ENCODE measurements at places on chromosomes 2 and 18.

DNA sequence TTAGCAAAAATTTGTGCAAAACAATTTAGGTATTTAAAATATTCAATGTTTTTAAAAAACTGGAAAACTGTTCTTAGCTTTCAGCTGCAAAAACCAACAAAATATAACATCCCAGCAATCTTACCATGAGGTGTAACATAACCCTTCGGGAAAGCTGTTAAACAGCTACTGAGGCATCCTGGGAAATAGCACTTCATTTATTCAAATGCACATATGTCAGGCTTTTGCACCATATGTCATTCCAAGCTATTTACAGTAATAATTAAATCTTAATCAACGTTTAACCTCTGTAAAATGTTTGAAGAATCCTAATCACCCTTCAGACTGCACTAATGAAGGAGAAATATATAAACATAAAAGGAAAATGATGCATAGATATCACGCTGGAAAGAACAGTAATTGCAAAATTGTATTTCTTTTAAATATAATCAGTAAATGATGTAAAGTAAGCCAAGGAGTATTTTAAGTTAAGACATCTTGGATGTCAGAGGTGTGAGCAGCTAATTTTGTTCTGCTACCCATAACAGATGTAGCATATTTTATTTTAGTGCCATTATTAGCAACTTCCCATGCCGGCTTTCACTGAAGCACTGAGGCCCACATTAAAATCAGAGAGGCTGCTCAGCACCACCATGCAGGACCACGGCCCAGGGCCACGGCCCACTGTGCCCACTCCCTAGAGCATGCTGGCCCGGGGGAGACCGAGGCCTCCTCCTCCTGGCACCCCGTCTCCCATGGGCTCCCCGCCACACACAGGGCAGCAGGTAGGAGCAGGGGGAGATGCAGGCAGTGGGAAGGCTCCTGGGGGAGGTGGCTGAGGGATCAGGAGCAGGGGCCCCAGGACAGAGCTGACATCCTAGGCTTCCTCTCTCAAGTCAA is 30.9 kb downstream of the EMX1 start:
- DNase-seq = no peak

DNA sequence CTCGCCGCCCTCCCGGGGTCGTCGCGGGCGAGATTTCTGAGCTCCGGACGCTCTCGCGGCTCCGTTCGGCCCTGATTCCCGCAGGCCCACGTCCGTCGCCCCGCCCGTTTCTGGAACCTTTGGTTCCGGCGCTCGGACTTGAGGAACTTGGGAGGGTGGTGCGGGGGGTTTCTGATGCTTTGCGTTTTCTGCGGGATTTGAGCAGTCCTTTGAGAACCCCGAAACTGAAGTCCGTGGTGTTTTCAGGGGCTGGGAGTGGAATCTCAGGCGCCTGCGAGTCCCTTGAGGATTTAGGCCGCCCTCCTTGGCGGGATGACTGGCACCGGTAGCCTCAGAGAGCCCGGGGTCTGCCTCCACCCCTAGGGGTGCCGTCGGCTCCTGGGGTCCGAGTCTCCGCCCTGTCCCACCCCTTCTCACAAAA is 336 bp downstream of the THNSL2 start:
- DNase-seq = no peak

GRCh38 chr2:42337356-42337820 is 23.6 kb downstream of the COX7A2L start:
- no peak for DNase-seq

GRCh38 chr2:219902891-219903552 is 275.6 kb downstream of the SLC4A3 start:
- DNase-seq = no peak

DNA sequence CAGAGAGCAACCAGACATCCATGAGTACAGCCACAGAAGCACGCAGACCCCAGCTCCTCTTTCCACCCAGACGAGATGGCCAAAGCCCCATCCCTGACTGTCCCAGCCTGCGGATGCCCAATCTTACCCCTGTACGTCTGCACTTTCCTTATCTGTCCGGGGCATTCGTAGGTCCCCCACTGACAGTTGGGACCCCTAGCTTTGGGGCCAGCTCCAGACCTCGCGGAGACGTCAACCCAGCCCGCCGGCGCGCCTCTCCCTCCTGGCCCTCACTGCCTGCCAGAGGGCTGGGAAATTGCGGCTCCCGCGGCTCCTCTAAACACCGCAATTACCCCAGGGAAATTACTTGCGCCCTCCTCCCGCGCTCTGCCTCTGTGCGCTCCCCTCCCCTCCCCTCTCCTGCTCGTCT is 2.3 kb downstream of the ECEL1 start:
- no peak for DNase-seq

DNA sequence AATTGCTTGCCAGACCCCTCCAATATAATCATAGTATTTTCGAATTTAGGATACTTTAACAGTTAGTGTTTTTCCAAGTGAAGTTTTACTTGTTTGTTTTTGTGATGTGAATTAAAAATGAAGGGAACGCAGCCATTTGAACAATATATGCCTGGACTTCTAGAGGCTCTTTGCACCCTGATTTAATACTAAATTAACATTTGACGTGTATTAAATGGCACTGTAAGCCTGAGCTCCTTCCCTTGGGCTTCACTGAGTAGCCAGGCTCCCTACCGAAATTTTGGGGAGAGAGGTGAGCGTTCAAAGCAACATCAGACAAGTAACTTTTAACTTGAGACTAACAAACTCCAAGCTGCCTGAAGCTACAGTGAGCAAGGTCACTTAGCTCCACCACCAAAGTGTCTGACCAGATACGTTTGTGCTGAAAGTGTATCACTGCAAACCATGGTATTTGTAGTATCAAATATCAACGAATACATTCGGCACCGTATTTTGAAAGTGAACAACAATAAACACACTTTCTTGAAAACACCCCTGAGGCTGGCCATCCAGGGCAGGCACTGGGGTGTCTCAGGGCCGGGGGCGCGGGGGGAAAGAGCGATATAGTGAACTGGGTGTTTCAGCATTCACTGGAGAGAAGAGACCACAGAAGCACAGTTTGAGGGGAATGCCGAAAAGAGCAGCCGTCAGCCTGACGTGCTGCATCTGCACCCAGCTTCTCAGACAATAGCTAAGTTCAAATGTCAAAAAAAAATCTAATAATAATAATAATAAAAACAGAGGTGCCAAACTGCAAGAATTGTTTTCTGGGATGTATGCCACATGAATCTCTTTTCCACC is 7.7 kb upstream of the POU3F3 start:
- DNase-seq = no peak

Data from fibroblast of skin of left biceps (primary cell).